ENCODE measurements at places on chromosomes 12 and 14. TPM values are rescaled to one million over a fixed set of nuclear protein-coding genes. Genes with fewer than 3 reads are reported as not detected.

SDSL gene
- 5.9 TPM for total RNA-seq

SOAT2 gene
- total RNA-seq, result not detected

SLC8A3 gene
- total RNA-seq, result not detected

GPRC5A gene
- 5.4 TPM for total RNA-seq

SPTLC2 gene
- total RNA-seq, result 60.0 TPM

CLEC4A gene
- total RNA-seq, result 0.45 TPM

DPPA3 gene
- total RNA-seq, result not detected

NKX2-8 gene
- total RNA-seq, result not detected

RND1 gene
- total RNA-seq, result not detected

HOXC12 gene
- not detected for total RNA-seq

RTL1 gene
- not detected for total RNA-seq

SYT1 gene
- 43.3 TPM for total RNA-seq

ACSM4 gene
- total RNA-seq, result not detected

ZNF891 gene
- 1.8 TPM for total RNA-seq

MMP19 gene
- total RNA-seq, result 11.1 TPM

OR6C2 gene
- total RNA-seq, result not detected

RGS6 gene
- not detected for total RNA-seq

CPNE6 gene
- not detected for total RNA-seq

APOF gene
- total RNA-seq, result not detected

KRT1 gene
- not detected for total RNA-seq

KRT83 gene
- not detected for total RNA-seq

RNASE7 gene
- not detected for total RNA-seq

KRT74 gene
- total RNA-seq, result not detected

DNAJC22 gene
- 1.6 TPM for total RNA-seq

LRTM2 gene
- total RNA-seq, result not detected

MYF5 gene
- total RNA-seq, result not detected

MYL2 gene
- not detected for total RNA-seq

LMO3 gene
- total RNA-seq, result 3.6 TPM

SLC39A2 gene
- total RNA-seq, result 0.18 TPM

MSI1 gene
- not detected for total RNA-seq

GALNT6 gene
- total RNA-seq, result 0.74 TPM

STON2 gene
- 3.3 TPM for total RNA-seq

CEBPE gene
- not detected for total RNA-seq

SMAGP gene
- 29.3 TPM for total RNA-seq

WSCD2 gene
- not detected for total RNA-seq

PPFIA2 gene
- total RNA-seq, result 0.74 TPM

ESR2 gene
- 0.16 TPM for total RNA-seq

KLHDC1 gene
- total RNA-seq, result 12.8 TPM

LRP1 gene
- total RNA-seq, result 381 TPM

RPL36AL gene
- total RNA-seq, result 180 TPM

CHURC1 gene
- 85.4 TPM for total RNA-seq

GPR65 gene
- total RNA-seq, result not detected

FGD4 gene
- total RNA-seq, result 55.6 TPM

DCN gene
- total RNA-seq, result 2,298 TPM

FBLN5 gene
- 56.8 TPM for total RNA-seq

CD4 gene
- not detected for total RNA-seq

GPRC5D gene
- not detected for total RNA-seq

GSC gene
- total RNA-seq, result 2.1 TPM

KRT79 gene
- total RNA-seq, result not detected

MIPOL1 gene
- total RNA-seq, result 12.5 TPM

SPIC gene
- total RNA-seq, result not detected

SLCO1B1 gene
- total RNA-seq, result not detected

Data from fibroblast of the aortic adventitia (primary cell).